ENCODE measurements at places on chromosomes 6 and 20.

GRCh38 chr6:24925661-24926060, 10.1 kb downstream of the RIPOR2 start:
- no peak for DNase-seq

DNA sequence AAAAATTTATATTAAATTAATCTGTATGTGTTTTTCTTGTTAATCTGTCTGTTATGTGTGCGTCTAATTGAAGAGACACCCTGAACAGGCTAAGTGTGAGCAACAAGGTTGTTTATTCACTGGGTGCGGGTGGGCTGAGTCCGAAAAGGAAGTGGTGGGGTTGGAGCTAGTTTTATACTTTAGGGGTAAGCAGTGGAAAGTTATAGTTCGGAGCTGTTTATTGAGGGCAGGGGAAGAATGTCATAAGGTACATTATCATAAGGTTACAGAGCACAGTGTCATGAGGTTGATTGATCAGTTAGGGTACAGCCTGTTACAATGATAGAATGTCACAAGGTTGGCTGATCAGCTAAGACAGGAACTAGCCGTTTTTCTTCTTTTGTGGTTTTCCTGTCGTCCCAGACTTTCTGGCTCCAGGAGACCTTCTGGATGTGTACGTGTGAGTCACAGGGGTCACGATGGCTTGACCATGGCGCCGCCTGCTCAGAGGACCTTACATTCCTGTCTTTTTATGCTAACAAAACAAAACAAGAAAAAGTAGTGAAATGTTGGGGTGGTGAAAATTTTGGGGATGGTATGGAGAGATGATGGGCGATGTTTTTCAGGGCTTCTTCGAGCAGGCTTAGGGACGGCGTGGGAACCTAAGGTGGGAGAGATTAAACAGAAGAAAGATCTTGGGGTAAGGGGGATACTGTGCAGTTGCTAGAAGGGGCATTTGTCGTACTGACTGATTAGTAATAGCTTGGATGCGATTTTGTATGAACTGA, 754.0 kb upstream of the ADGRB3 start:
- DNase-seq: no peak

GRCh38 chr20:30611239-30611984, 646.1 kb upstream of the DEFB115 start:
- DNase-seq: no peak

- no peak for DNase-seq
Observed at GRCh38 chr6:169883316-169883715, 131.9 kb downstream of the ERMARD start.

- no peak for DNase-seq
Observed at GRCh38 chr6:152099446-152100182, 292.1 kb downstream of the ESR1 start.

DNA sequence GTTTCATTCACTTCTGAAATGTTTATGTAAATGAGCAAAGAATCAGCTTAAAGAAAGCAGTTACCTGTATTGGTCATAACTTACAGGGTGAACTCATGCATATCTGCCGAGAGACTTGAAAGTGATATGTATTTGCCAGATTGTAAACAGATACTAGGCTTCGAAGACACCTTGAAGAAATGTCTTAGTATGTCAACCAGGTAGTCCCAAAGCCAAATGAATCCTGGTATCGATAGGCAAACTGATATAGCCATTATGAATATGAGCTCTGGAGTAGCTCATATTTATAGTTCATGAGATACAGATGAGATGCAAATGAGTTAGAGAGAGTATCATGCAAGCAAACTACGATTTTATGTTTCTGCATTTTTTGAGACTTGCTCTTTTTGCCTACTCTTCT, 55.8 kb downstream of the RNF182 start:
- no peak for DNase-seq

DNA sequence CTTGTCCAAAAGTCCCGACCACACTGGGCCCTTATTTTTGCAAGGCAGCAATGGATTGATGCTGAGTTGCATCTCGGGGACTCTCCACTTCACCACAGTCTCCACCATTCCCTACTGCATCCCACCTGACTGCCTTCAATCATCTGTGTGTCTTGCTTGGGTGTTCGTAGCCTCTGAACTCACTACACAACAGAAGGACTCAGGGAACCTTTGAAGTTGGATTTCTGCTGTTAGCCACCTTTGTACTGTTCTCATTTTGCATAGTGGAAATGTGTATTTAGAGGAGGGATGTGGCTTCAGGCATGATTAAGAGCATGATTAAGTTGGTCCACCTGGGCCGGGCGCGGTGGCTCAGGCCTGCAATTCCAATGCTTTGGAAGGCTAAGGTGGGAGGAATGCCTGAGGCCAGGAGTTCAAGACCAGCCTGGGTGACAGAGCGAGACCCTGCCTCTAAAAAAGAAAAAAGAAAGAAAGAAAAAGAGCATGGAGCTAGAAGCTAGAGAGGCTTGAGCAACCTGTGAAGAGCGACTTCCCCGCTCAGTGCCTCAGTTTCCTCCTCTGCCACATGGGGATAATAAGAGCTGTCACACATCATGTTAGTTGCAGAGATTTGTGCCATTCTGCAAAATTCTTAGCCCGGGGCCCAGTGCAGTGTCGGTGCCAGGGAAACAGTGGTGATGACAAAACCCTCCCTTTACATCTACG, 121.3 kb upstream of the PTPN1 start:
- DNase-seq: no peak

- DNase-seq: no peak
Observed at GRCh38 chr20:20017844-20018185, 653 bp downstream of the NAA20 start.

- no peak for DNase-seq
Observed at GRCh38 chr20:5918856-5919625, 31.3 kb downstream of the TRMT6 start.

DNA sequence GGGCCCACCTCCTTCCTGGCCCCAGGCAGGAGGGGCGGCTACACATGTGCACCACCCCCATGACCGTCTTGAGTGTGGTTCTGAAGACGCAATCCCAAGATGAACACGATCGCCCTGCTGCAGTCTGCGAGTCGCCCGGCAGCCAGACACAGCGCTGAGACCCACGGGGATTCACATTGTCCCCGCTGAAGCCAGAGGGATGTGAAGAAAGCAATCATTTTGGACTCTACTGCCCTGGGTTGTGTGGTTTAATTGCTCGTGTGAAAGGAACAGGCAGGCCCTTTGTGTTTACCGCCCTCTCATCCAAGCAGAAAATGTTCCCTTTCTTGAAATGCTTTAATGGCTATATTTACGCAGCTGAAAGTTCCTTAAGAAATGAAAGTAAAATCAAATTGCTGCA, 279.5 kb downstream of the TAF4 start:
- no peak for DNase-seq

GRCh38 chr6:166555086-166555485, 31.4 kb downstream of the RAMACL start:
- no peak for DNase-seq

DNA sequence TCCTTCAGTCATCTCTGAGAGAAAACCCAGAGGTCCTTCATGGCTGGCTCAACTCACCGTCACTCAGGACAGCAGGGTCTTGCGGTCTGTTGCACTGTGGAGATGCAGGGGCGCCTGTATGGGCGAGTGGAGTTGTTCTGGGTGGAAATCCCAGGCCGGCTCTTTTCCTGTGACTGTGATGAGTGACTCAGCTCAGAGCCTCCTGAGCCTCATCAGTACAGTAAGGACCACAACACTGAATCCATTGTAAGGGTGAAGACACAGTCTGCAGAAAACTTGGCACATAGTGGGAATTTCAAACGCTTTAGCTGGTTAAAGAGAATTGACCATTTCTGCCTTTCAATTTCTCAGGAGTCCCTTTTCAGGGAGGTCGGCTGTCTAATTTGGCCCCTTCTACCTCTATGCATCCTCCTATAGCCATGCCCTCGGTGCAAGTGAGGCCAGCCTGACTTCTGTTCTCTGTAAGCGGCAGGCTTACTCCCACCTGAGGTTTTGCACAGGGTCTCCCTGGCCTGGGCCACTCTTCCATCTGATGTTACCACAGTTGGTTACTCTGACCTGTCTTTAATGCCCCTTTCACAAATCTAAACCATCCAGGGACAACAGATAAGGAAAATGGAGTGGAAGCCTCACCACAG, 35.5 kb upstream of the TBXT start:
- DNase-seq: no peak

GRCh38 chr6:150934380-150934779, 68.9 kb downstream of the MTHFD1L start:
- DNase-seq: no peak

- no peak for DNase-seq
Observed at GRCh38 chr20:61760731-61761130, 304.9 kb downstream of the TAF4 start.

DNA sequence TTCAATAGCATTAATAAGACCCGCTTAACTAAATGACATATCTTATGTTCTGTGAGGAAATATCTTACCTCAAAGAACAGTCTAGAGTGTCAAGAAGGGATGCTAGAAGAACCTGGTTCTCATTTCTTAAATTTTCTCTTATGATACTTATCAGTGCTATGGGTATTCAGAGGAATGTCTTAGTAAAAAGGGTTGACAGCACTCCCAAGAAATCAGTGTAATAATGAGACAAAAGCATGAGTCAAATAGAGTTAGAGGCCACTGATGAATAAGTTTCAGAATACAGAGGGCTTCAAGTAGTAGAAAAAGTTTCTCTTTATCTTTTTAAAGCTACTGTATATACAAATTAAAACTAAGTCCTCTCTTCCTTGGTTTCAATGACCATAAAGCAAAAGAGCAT, 242.8 kb downstream of the GJA1 start:
- DNase-seq: no peak

GRCh38 chr6:140855520-140855919, 1277.2 kb upstream of the GJE1 start:
- DNase-seq: no peak

All from GDM1 (cell line).